GM23338 (cell line): ENCODE measurements at places on chromosomes 11 and 22. TPM values are rescaled to one million over a fixed set of nuclear protein-coding genes. Genes with fewer than 3 reads are reported as not detected.

- H3K4me1 ChIP-seq = peaks cover 4% of the 10 kb centered on the region; the same call in 1 of the 2 replicates
- no peak overlapping the region for H3K4me3 ChIP-seq
- peak; percentile 7 for DNase-seq
- no peak overlapping the region for H3K27ac ChIP-seq
Measured at GRCh38 chr11:81104051-81104450, 1629.6 kb downstream of the FAM181B start.

DNA sequence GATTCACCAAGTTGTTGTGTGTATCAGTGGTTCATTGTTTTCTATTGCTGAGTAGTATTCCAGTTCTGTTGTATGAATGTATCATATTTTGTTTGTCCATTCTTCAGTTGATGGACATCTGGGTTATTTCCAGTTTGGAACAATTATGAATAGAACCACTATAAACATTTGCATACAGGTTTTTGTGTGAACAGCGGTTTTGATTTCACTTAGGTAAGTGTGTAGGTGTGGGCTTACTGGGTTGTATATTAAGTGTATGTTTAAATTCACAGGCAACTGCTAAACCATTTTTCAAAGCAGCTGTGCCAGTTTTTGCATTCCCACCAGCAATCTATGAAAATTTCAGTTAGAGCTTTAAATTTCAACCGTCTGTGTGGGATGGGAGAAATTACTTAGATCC is 217.8 kb downstream of the NELL1 start:
- no peak overlapping the region for H3K27ac ChIP-seq
- H3K36me3 ChIP-seq = no peaks in the 10 kb centered on the region
- DNase-seq = no peak
- H3K27me3 ChIP-seq = no peaks in the 10 kb centered on the region
- H3K4me1 ChIP-seq = peaks cover 6% of the 10 kb centered on the region

GRCh38 chr22:19872779-19873137 is 18.1 kb upstream of the GNB1L start:
- H3K4me3 ChIP-seq = no peak overlapping the region
- no peaks in the 10 kb centered on the region for H3K4me1 ChIP-seq
- H3K27ac ChIP-seq = no peak overlapping the region
- DNase-seq = no peak
- H3K36me3 ChIP-seq = no peaks in the 10 kb centered on the region
- no peaks in the 10 kb centered on the region for H3K27me3 ChIP-seq

- no peak overlapping the region for H3K27ac ChIP-seq
- no peaks in the 10 kb centered on the region for H3K4me1 ChIP-seq
- H3K27me3 ChIP-seq = no peaks in the 10 kb centered on the region
- no peak overlapping the region for H3K4me3 ChIP-seq
Measured at GRCh38 chr11:66059966-66060680, 8.0 kb downstream of the SF3B2 start.

DNA sequence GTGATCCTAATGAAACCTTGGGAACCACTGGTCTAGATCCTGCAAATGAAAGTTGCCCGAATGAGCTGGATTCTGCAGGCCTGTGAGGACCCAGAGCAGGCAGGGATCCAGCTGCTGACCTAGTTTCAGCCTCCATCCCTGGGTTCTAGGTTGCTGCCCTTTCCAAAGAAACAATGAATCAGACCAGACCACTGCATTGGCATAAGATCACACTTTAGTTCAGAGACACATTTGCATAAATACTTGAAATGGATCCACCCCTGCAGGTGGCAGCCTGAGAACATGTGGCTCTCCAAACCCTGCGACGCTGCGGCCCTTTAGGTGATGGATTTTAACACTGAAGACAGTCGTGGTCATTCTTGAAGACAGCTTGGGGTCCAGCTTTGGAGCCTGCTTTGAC is 23.7 kb downstream of the ADAMTS8 start:
- H3K27me3 ChIP-seq = no peaks in the 10 kb centered on the region
- no peak overlapping the region for H3K4me3 ChIP-seq
- H3K4me1 ChIP-seq = peaks cover 28% of the 10 kb centered on the region
- peak overlapping the region; percentile 91 for H3K27ac ChIP-seq
- DNase-seq = peak; percentile 50

The MRGPRE gene
- not detected in 2 replicates for total RNA-seq

The ACTN3 gene
- 3.8 and 6.3 TPM in 2 replicates for total RNA-seq

The TST gene
- 32.4 and 32.7 TPM in 2 replicates for total RNA-seq

The ATL3 gene
- 20.4 and 24.4 TPM in 2 replicates for total RNA-seq

DNA sequence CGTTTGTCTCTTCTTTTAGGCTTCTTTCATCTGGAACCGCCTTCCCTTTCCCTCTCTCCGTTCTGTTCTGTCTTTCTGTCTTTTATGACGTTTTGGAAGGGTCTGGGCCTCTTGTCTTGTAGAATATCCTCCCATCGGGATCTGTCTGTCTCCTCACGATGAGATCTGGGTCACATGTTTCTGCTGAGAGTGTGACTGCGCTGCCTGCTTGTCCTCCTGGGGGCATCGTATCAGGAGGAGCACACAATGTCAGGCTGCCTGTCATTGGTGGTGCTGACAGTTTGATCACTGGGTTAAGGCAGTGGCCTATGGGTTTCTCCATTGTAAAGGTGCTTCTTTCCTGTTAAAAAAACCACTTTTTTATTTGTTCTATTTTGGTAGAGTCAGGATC is 60.4 kb upstream of the PARVG start:
- H3K27me3 ChIP-seq = no peaks in the 10 kb centered on the region
- no peaks in the 10 kb centered on the region for H3K4me1 ChIP-seq
- H3K36me3 ChIP-seq = no peaks in the 10 kb centered on the region

DNA sequence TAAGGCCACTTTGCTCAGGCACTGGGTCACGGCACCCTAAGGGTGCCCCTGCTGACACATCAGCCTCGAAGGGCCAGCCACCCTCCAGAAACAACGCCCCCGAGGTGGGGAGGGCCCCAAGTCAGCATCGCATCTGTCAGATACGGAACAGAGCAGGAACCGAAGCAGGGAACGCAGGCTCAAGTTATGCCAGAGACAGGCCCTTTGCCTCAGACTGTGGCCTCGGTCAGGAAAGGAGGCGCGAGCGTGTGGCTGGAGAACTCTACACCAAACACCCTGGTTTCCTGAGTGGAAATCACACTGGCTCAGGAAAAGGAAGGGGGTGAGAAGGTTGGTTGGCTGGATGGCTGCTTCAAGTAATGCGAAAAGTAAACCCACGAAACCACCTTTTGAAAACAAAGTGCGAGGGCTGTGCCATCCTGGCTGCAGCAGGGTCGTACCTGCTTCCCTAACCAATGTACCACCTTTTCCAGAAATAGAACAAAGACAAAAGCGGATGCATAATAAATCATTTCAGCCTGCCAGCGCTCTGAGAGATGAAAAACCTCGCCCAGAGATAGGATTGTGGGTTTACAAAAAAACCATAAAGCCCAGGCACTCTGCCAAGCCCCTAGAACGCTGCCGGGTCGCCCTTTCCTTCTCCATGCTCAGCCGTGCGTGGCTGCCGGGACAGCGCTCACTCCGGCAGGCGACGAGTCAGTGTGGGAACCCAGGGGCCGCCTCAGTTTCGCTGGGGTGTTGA is 38.6 kb downstream of the TRMU start:
- no peak overlapping the region for H3K4me3 ChIP-seq
- no peak overlapping the region for H3K27ac ChIP-seq
- H3K27me3 ChIP-seq = no peaks in the 10 kb centered on the region
- no peaks in the 10 kb centered on the region for H3K36me3 ChIP-seq
- peaks cover 18% of the 10 kb centered on the region for H3K4me1 ChIP-seq

The CRYBB2 gene
- total RNA-seq = 1.0 TPM in 1 of 2 replicates, not detected in the other

The HIC2 gene
- 28.0 and 34.0 TPM in 2 replicates for total RNA-seq

The KIF18A gene
- total RNA-seq = 25.9 and 26.5 TPM in 2 replicates

DNA sequence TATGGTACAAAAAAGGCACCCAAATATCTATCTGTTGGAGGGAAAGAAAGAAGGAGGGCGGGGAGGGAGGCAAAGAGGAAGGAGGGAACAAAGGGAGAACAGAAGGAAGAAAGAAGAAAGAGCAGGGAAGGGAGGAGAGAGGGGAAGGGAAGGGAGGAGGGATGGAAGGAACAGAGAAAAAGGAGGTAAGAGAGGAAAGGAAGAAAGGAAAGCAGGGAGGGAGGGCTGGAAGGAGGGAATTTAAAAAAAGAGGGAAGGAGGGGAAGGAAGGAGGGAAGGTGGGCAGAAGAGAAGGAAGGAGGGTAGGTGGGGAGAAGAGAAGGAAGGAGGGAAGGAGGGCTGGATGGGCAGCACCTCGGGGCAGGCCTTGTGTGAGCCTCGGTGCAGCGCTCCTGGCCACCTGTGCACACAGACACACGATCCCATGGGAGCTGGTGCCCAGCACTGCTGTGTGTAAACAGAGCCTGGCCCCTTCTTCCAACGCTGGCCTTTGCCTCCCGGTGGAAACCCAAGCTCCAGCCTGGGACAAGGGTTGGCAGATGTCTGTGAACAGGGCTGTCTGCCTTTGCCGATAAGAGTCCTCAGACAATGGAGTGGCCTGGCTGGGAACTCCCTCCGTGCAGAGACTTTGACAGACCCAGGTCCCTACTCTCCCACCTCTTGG is 23.2 kb downstream of the SMIM38 start:
- no peak overlapping the region for H3K4me3 ChIP-seq
- no peak for DNase-seq
- H3K36me3 ChIP-seq = no peaks in the 10 kb centered on the region
- H3K27ac ChIP-seq = no peak overlapping the region

DNA sequence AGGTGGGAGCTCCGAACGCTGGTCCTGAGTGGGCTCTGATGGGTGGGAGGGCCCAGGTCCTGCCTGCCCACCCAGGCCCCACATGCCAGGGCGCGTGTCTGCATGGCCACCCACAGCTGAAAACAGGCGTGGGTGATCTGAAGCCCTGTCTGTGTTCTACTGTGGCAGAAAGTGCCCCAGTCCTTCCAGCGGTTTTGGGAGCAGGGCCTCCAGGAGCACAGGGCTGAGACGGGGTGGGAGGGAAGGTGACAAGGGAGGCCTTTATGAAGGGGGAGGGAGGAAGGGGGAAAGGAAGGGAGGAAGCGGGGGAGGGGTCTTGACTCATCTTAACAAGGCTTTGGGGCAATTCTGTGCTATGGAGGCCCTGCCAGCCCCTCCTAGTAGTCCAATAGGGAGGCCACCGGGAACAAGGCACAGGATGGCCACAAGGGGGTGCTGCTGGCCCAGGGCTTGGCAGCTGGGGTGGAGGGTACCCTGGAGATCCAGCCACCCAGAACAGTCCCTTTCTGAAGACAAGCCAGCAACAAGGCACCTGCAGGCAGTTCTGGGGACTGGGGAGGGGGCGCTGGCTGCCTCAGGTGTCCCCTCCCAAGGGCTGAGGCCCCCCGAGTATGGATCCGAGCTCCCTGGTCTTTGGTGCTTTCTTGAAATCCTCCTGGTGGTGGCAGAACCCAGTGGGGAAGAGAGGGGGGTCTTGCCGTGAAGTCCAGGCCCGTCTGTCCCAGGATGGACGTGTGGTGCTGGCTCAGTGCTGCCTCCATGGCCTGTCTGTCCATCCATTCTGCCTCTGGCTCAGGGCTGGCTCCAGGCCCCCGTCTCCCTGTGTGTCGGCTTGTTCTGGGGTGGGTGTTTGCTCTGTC is 6.3 kb upstream of the FADS3 start:
- H3K4me3 ChIP-seq = no peak overlapping the region
- H3K27ac ChIP-seq = no peak overlapping the region
- no peaks in the 10 kb centered on the region for H3K36me3 ChIP-seq
- no peaks in the 10 kb centered on the region for H3K27me3 ChIP-seq
- peak; percentile 93 for DNase-seq
- H3K4me1 ChIP-seq = peaks cover 7% of the 10 kb centered on the region; the same call in 1 of the 2 replicates

DNA sequence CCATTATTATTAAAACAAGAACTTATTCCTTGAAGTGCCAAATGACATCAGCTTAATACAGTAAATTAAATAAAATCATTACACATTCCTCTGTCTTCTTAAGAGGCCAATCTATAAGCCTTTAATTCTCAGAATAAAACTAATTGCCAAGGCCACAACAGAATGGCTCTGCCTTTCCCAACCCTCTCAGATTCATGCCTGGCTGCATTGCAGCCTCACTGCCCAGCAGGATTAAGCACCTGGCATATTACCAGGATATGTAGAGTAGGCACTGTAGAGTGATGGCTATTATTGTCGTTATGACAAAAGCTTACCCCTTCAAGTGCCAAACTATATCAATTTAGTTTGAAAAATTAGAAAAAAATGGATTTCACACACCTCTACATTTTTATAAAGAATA is 9.4 kb upstream of the CALCA start:
- no peaks in the 10 kb centered on the region for H3K36me3 ChIP-seq
- peaks cover 12% of the 10 kb centered on the region for H3K4me1 ChIP-seq
- DNase-seq = no peak
- H3K4me3 ChIP-seq = no peak overlapping the region

DNA sequence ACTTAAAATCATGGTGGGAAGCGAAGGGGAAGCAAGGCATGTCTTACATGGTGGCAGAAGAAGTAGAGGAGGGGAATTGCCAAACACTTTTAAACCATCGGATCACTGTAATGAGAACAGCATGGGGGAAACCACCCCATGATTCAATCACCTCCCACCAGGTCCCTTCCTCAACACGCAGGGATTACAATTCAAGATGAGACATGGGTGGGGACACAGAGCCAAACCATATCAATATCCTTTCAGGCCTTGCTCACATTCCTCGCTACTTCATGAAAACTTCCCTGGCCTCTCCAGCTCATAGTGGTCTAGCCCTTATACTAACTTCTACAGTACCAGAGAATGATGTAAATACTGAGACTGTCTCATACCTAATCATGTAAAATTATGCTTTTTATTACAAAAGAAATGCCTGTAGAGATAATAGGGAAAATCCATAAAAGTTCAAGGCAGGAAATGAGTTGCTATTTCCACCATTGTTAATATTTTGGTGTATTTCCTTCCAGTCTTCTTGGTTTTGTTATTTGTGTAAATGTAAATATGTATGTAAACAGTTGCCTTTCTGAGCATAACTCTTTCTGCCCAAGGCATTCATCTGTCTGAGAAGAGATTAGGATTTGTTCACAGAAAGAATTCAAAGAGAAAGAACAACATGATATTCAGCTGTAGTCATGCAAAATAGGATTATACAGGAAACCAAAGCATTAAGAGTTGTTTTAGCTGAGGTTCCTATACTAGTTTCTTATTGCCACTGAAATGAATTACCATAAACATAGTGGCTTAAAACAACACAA is 104.3 kb upstream of the LDLRAD3 start:
- H3K27me3 ChIP-seq = no peaks in the 10 kb centered on the region
- H3K4me1 ChIP-seq = no peaks in the 10 kb centered on the region
- no peak for DNase-seq
- H3K27ac ChIP-seq = no peak overlapping the region

GRCh38 chr11:78140392-78141077 is 1.1 kb upstream of the ALG8 start:
- H3K4me1 ChIP-seq = peaks cover 13% of the 10 kb centered on the region; the same call in 1 of the 2 replicates
- peaks cover 7% of the 10 kb centered on the region; the same call in 1 of the 2 replicates for H3K36me3 ChIP-seq
- peak overlapping the region; percentile 69 for H3K27ac ChIP-seq
- no peaks in the 10 kb centered on the region for H3K27me3 ChIP-seq

- peak; percentile 34 for DNase-seq
- peaks cover 48% of the 10 kb centered on the region for H3K4me1 ChIP-seq
- H3K36me3 ChIP-seq = no peaks in the 10 kb centered on the region
- no peak within 1 kb of the TSS for H3K4me3 ChIP-seq
- H3K27ac ChIP-seq = no peak within 1 kb of the TSS
Measured at GRCh38 chr11:131370090-131370751, at the start of gene NTM. TSS of gene NTM (plus strand) at chr11:131370615.

- DNase-seq = peak; percentile 90
- H3K36me3 ChIP-seq = no peaks in the 10 kb centered on the region
- peaks cover 4% of the 10 kb centered on the region; the same call in 1 of the 2 replicates for H3K27me3 ChIP-seq
- H3K27ac ChIP-seq = no peak overlapping the region
Measured at GRCh38 chr11:114774599-114775361, 96.5 kb downstream of the NXPE2 start.

- H3K27ac ChIP-seq = no peak overlapping the region
- peaks cover 67% of the 10 kb centered on the region for H3K36me3 ChIP-seq
- no peak overlapping the region for H3K4me3 ChIP-seq
- no peak for DNase-seq
Measured at GRCh38 chr11:43327987-43328386, 16.2 kb downstream of the API5 start.

GRCh38 chr11:116466191-116466590 is 306.6 kb downstream of the BUD13 start:
- H3K27ac ChIP-seq = no peak overlapping the region
- H3K27me3 ChIP-seq = no peaks in the 10 kb centered on the region
- H3K4me3 ChIP-seq = no peak overlapping the region
- H3K4me1 ChIP-seq = peaks cover 12% of the 10 kb centered on the region
- DNase-seq = no peak
